ENCODE measurements at places on chromosomes 4 and X.
A peak's percentile ranks its signal among the peaks of the same experiment; 100 is the strongest.

- DNase-seq = no peak
Observed at GRCh38 chr4:158131027-158131426, 41.8 kb downstream of the GASK1B start.

DNA sequence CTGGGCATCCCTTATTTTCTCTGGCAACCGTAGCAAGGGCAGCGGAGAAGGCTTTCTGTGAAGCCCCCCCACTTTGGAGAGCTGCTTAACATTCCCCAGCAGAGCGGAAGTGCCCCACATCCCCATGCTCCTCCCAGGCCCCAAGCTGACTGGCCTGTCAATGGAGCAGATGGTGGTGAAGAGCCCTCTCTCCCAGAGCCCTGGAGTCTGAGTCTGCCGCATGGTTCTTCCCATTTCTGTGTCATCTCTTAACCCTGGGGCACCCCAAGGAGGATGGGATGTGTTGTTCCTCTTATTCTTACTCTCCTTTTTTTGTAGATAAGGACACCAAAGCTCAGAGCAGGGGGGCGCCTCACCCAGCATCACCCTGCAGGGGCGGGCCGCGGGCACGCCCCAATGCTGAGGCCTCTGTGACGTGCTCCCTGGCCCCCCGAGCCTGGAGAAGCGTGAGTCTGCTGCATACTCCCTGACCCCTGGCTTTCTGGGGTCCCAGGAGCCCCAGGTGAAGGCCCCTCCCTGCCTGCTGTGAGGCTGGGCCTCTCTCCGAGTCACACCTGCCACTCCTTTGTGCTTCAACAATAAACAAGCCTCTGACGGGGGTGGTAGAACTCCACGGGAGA, 35.9 kb downstream of the ADRA2C start:
- DNase-seq = no peak

GRCh38 chr4:1055721-1056590, 44.5 kb downstream of the FGFRL1 start:
- peak; percentile 88 for DNase-seq

DNA sequence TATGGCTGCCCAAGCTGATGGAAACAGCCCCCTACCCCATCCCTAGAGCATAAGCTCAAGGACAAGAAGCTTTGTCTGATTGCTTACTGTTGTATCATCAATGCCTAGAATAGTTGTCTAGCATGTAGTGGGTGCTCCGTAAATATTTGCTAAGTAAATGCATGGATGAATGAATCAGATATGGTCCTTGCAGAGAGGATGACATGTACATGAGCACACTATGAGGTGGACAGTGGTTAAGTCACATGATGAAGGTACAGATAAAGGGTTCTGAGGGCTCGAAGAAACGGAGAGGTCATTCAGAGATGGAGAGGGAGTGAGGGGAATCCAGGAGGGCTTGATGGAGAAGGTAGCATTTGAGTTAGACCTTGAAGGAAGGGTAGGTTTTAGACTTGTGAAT, 214.2 kb downstream of the RBMX2 start:
- DNase-seq = no peak

GRCh38 chr4:93831716-93832496, 3.4 kb downstream of the ATOH1 start:
- no peak for DNase-seq

- DNase-seq = no peak
Observed at GRCh38 chr4:86220121-86220520, 139.7 kb downstream of the MAPK10 start.

DNA sequence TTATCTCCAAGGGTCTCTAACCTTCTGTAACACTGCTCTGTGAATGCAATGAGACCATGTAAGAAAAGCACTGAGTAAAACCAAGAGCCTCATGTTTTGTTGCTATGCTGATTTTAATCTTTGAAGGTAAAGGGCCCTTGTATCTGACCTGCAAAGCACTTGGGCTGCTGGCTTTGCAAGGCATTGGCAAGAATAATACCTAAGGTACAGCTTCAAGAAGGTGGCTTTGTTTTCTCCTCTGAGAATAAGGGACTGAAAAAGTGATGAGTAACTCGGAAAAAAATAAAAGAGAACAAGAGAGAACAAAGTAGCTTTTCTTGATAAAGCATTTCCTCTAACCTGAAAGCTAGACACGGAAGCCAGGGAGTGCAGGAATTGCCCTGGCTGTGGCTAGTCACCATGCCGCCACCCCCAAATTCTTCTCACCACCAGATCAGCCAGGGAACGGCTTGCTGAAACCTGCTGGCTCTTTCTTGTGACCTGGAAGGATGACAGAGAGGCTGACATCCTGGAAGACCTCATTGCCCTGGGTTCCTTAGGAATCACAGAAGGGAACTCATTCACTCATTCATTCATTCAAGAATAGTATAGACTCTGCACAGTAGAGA, 41.8 kb upstream of the HS3ST1 start:
- no peak for DNase-seq

- DNase-seq = peak; percentile 26
Observed at GRCh38 chrX:53481816-53482465, 47.8 kb upstream of the HSD17B10 start.

- DNase-seq = no peak
Observed at GRCh38 chr4:31058656-31059055, 338.5 kb downstream of the PCDH7 start.

DNA sequence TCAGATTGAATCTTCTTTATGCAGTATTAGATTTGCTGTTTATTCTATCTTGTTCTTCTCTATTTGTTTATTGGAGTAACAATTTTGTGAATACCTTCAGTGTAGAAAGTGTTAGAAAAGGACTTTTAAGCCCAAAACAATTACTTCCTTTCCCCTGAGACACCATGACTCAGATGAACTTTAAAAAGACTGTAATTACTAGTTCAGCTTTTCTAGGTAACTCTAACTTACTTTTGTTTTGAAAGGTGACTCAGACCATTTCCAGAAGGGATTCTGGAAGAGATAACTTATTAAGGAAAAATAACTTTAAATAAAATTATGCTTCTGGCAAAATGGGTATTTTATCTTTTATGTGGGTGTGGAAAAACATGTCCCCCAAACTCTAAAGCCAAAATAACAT, 561.5 kb upstream of the PCDH10 start:
- no peak for DNase-seq

DNA sequence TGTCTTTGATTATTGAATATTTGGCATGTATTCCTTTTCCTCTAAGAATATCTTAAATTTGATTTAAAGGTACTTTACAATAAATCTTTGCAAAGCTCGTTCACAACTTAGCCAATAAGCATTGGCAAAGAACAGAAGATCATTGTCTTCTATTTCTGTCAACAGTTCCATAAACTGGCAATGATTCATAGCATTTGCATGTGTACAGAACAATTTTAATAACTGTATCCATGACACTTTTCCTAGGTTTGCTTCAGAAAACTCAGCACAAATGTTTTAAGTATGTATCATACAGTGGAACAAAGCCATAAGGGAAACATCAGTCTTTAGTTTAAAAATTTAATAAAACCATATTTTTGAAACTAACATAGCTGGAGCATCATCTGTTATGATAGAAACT, 462.7 kb upstream of the RPS6KA3 start:
- no peak for DNase-seq

GRCh38 chr4:83152746-83153145, 38.2 kb upstream of the PLAC8 start:
- DNase-seq = no peak

DNA sequence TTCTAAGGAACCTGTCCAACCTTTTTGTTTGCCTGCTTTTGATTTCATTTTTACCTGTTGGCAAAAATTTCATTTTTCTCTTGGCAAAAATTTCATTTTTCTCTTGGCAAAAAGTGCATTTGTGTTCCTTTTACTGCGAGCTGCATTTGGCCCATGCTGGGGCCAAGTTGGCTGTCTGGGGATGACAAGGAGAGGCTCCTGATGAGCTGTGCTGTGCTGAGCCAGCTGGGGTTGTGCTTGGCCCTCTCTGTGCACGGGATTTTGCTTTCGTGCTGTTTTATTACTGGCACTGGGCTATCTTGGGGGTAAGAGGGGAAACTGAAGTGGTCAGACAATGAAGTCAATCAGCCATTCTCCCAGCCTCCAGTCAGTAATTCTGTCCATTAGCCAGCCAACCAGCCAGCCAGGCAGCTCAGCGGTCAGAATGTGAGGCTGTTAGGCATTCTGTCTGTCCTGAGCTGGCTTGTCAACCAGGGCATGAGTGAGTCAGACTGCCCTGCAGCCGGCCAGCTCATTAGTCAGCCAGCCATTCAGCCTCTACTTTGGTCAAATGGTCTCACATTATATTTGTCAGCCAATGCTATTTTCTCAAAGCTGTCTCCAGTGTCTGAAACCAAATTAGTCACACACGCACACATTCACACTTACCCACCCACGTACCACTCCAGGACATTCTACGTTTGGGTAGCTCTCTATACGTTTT, 56.9 kb upstream of the PRPS1 start:
- DNase-seq = no peak

Data from germinal center (tissue), 1 donor.